ENCODE measurements at places on chromosomes 13 and 19.

DNA sequence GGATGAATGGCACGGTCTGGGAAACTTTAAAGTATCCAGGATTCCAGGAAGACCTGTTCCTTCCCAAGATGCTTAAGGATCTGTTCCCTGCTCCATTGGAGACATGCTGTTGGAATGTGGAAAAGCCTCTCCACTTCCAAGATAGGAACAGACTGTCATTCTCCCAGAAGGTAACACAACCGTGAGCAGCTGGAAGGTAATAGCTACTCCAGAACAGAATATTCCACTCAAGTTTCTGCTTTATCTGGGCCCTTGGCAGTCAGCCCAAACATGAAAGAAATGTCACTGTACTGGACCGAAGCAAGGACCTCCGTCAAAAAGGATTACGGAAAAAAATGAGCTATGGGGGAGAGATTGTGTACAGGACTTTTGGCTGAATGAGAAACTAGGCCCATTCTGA lies 420.9 kb upstream of the NBEA start:
- DNase-seq, result no peak

GRCh38 chr13:75787249-75787928 lies 151.3 kb downstream of the LMO7 start:
- no peak for DNase-seq

DNA sequence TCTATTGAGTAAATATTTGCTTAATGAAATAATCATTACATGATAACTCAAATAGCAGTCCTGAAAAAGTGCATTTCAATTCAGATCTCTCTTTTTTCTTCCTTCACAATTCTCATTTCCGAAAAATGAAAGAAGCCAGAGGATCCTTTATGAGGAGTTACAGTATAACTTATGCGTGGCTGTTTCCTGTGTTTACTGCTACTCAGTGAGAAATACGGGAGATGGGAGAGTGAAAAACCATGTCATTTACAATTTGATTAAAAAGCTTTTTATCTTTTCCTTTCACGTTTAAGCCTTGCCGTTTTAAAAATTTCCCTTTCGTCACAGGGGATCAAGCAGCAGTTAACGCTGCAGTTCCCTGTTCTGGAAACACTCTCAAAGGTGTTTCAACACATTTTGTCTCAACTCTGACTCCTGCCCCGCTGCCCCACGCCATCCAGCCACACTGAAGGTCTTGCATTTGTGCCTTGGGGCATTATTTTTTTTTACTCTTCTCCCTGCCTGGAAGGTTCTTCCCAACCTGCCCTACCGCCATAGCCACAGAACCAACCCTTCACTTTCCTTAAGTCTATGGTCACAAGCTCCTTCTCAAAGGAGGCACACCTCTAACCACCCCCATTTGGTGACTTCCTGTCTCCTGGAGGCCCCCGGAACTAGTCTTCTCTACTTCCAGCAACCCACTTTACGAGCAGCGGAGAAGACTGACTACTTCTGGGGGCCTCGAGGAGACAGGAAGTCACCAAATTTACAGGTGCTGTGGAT lies 17.0 kb downstream of the KL start:
- DNase-seq, result no peak

GRCh38 chr13:111045170-111045569 lies 69.9 kb upstream of the ARHGEF7 start:
- no peak for DNase-seq

GRCh38 chr13:38366954-38367645 lies 17.4 kb downstream of the UFM1 start:
- no peak for DNase-seq

DNA sequence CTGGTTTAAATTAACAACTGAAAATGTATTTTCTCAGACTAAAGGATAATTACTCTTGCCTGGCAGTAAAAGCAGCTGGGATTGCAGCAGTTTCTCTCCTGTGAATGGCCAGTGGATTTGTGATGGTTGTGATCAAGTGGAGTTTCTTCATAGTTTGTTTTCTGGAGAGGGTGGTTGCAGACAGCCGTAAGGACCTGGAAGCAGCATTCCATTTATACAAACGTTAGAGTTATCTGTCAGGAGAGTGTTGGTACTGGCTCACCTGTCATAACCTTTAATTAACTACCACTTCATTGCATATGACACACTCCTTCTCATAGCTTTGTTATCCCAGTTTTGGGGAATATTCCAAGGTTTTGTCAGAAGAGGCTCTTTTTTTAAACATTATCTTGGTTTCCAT lies 258.4 kb upstream of the SLC10A2 start:
- no peak for DNase-seq

DNA sequence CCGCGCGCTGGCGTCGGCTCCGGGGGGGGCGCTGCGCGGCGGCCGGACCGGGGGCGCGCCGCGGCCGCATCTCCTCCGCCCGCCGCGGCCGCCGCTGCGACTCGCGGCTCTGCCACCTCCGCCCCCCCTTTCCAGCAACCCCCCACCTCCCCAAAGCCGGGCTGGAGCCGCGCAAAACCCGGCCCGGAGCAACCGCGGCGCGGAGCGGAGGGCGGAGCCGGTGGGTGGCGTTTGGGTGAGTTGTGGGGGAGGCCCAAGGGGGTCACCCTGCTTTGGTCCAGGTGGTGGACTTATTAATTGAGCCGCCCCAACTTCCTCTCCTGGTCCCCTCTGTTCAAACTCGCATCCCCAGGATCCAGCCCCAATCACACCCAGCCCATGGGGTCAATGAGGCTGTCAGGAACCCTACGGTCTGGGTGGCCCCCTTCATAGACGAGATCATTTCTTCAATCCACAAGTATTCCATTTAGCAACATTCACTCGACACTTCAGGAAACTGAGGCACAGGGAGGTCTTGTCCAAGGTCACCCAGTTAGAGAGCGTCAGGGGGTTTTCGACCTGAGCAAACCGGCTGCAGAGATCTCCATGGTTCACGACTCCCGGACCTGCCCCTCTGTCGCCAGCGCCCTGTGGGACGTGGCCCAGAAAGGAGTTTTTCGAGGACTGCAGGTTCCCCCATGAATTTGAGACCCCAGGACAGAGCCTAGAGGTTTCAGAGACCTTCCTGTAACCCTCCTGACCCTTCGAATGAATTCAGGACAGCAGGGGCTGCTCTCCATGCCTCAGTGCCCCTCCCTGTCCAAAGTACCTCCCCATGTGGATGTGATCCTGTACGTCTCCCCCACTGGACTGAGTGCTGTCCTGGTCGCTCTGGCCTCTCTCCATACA lies 22.4 kb upstream of the SEMA6B start:
- DNase-seq, result no peak

DNA sequence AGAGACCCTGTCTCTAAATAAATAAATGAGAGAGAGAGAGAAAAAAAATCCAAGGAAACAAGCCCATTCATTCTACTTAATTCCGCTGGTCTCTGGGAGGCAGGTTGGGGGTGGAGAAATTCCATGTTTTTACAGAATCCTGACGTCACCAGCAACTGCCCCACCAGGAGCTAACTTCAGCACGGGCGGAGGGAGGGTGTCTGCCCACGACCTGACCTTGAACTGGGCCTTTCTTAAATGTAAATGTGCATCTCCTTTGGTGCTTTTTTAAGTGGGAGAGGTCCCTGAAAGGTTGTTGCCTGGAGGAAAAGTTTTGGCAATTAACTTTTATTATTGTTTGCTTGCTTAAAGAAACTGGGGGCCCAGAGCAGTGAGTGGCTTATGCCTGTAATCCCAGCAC lies 15.5 kb downstream of the KLF2 start:
- no peak for DNase-seq

- no peak for DNase-seq
Measured at GRCh38 chr13:28602580-28602979, 56.4 kb upstream of the POMP start.

GRCh38 chr13:98845742-98846141 lies 93.3 kb upstream of the SLC15A1 start:
- no peak for DNase-seq

- no peak for DNase-seq
Measured at GRCh38 chr13:62250501-62251201, 835.0 kb upstream of the PCDH20 start.

DNA sequence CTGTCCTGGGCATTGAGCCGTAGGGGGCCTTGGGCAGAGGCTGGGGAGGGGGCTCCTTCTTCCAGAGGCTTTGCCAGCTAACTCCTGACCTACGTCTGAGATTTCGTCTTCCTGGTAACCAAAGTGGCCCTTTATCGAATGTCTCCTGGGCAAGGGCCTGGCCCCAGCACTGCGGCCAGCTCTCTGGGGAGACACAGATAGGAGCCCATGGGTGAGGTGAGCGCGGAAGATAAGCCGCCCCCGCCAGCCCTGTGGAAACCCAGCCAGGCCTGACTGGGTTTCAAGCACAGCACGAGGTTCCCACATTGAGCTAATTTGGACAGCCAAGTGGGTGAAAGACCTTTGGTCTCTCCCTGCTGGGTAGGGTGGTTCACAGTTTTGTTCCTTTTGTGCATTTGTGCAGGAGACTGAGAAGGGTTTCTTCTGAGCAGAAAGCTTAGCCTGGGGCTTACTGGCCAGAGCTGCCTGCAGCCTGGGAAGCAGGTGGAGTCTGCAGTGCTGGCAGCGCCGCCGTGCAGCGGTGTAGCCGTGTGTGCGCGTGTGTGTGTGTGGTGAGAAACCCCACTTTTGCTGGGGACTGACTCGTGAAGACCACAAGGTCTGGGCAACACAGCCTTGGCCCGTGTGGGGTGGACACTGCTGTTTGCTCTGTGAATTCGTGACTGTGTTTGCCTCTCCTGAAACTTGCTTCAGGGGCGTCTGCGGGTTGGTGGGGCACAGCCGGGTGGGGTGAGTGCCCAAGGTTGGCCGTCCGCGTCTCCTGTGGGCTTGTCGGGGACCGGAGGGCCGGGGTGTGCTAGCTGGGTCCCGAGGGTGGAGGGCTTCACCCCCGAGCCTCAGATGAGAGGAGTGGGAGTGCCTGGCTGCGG lies 2.5 kb downstream of the BSG start:
- no peak for DNase-seq

GRCh38 chr19:31715249-31715945 lies 366.2 kb upstream of the TSHZ3 start:
- no peak for DNase-seq

DNA sequence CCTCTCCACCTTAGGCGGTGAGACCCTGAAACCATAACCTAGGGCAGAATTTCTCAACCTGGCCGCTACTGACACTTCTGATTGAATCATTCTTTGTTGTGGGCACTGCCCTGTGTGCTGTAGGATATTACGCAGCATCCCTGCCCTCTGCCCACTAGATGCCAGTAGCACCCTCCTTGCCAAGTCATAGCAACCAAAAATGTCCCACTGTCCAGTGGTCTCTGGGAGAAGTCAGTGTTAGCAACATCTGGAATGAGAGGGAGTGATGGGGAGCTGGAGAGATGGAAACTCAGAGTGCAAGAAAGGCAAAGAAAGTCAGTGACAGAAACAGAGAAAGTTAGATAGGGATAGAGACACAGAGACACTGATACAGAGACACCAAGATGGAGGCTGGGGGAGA lies 13.6 kb downstream of the KLK4 start:
- no peak for DNase-seq

DNA sequence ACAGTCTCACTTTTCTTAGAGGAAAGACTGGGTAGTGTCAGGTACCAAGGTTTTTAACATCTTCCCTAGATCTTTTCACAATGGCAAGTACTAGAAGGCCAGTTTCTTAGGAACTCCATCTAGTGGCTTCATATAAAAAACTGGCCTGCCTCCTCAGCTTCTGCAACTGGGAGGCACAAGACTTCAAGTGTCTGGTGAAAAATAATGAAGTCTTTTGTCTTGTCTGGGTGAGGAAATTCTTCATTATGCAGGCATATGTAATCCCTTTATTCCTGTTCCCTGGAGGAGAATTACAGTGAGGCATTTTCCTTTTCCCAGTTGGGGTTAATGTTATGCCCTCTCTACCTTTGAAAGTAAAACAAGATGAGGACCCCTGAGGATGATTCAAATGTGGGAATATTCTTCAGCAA lies 300.5 kb downstream of the NALCN start:
- no peak for DNase-seq

GRCh38 chr13:51035978-51036377 lies 75.1 kb downstream of the C13orf42 start:
- DNase-seq, result no peak

GRCh38 chr19:5644037-5644436 lies 21.2 kb downstream of the SAFB start:
- no peak for DNase-seq

- DNase-seq, result no peak
Measured at GRCh38 chr13:38262211-38262610, 87.4 kb upstream of the UFM1 start.

DNA sequence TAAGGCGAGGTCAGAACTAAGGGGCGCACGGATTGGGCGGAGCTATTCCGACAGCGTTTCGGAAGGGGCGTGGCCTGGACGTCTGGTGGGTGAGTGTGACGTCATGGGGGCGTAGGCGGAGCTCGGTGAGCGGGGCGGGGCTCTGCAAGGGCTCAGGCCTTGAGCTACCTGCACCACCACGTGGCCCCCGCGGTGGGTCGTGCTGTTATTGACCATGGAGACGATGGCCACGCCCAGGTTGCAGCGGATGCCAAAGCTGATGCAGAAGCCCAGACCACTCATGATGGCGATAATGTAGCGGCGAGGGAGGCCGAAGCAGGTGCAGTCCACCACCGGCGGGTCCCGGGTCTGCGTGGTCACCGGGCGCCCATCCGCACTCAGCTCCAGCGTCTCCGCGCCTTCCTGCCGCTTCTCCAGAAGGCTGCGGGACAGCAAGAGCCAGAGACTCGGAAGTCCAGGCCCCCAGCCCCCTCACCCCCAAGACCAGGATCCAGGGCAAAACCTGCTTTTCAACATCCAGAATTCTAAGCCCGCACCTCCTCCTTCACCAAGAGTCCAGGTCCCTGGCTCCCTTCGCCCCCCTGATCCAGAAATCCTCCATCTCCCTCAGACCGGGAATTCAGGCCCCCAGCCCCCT lies 4.8 kb downstream of the SLC17A7 start:
- DNase-seq, result no peak

GRCh38 chr13:21637296-21637695 lies 33.3 kb upstream of the MICU2 start:
- no peak for DNase-seq

GRCh38 chr19:35887197-35887596 lies 13.1 kb downstream of the NFKBID start:
- no peak for DNase-seq

DNA sequence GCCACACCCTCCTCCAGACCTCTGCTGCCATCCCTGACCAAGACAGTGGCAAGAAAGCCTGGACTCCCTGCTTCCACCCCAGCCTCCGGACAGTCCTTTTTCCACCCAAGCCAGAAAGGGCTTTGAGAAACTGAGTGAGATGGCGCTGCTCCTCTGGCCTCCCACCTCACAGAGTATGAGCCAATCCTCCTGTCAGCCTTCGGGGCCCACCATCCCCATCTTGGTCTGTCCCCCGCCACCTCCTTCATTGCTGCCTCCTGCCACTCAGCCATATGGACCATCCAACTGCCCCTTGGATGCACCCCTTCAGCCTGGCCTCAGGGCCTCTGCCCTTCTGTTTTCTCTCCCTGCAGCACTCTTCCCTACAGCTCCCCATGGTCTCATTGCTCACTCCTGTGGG lies 125.7 kb downstream of the CRYL1 start:
- no peak for DNase-seq

DNA sequence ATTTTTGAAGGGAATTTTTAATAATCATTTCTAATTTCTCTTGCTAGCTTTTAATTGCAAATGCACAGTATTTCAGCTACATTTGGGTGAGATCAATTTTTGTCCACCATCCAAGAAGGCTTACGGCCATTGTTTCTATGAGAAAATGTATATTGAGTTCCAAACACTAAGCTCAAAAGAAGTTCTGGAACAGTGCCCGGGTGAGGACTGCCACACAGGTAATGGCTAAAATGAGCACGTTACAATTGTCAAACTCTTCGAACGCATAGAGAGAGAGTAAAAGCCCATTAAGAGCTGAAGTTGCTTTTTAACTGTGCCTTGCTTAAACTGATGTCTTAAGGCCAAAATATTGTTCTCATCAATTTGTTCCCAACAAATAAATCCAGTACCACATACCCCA lies 755.0 kb downstream of the DIAPH3 start:
- no peak for DNase-seq

GRCh38 chr19:35932291-35932936 lies 3.8 kb upstream of the LRFN3 start:
- no peak for DNase-seq

Measured in GOT3 (cell line).